Stimulated activated CD8-positive, alpha-beta memory T cell treated with anti-CD3 and anti-CD28 coated beads, Interleukin-2, amount 100 ng/mL, for 1 hour (primary cell): ENCODE measurements at places on chromosomes 3 and 15.

- no peak for DNase-seq
These were observed 147.8 kb downstream of the LEKR1 start for GRCh38 chr3:156973954-156974353.

DNA sequence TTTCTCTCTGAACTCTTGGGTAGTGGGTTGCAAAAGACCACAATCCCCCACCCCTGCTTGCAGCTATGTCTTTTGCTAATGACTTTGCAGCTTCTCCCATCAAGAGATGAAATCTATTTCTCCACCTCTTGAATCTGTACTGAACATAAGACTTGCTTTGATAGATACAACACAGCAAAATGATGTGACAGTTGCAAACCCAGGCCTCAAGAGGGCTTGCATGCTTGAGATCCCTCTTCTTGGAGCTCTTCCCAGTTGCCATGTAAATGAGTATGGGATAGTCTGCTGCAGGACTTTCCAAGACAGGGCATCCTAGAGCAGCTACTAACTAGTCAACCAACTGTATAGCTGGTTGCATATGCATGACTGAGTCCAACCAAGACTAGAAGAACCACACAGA, 783.6 kb downstream of the PDCD6IP start:
- no peak for DNase-seq

GRCh38 chr15:84917452-84917851, 33.0 kb downstream of the SLC28A1 start:
- no peak for DNase-seq

DNA sequence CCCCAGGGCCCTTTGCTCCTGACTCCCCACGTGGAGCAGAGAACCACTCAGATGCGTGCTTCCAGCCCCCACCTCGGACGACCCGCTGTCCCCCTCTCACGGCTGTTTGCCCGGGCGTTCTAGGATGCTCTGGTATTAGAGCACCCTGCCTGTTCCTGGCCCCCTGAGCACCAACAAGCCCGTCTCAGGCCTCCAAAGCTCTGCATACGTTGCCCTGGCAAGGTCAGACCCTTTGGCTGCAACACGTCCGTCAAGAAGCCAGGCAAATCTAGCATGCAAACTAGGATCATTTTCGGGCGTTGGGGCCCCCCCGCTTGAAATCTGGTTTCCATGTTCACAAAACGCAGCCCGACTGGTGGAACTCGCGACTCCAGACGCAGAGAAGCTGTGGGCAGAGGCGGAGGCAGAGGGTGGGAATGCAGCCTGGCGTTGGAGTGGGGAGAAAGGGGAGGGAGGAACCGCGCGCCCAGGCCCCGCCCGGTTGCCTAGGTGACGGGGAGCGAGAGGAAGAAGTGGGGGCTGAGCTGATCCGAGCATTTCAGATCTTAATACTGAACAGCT, 86.2 kb upstream of the PIAS1 start:
- DNase-seq: no peak

DNA sequence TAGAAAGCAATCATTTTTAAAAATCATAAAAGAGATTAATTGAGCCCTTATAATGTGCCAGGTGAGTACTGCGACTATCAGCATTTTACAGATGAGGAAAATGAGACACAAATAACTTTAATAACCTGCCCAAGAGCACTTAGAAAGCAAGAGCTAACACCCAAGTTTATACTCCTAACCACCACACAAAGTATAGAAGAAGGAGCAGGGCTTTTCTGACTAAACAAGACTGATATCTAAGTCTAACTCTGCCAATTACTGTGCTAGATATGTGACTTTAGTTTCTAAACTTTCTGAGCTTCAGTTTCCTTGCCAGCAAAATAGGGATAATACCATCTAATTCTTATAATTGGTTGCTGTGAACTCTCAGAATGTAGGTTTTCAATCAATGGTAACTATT, 47.7 kb downstream of the TNIK start:
- no peak for DNase-seq

GRCh38 chr15:75064846-75065245, 41.5 kb downstream of the PPCDC start:
- no peak for DNase-seq

- no peak for DNase-seq
These were observed 20.4 kb downstream of the TTC21A start for GRCh38 chr3:39127908-39128304.

- peak; percentile 6 for DNase-seq
These were observed 293.5 kb upstream of the SUCLG2 start for GRCh38 chr3:67947808-67948508.

DNA sequence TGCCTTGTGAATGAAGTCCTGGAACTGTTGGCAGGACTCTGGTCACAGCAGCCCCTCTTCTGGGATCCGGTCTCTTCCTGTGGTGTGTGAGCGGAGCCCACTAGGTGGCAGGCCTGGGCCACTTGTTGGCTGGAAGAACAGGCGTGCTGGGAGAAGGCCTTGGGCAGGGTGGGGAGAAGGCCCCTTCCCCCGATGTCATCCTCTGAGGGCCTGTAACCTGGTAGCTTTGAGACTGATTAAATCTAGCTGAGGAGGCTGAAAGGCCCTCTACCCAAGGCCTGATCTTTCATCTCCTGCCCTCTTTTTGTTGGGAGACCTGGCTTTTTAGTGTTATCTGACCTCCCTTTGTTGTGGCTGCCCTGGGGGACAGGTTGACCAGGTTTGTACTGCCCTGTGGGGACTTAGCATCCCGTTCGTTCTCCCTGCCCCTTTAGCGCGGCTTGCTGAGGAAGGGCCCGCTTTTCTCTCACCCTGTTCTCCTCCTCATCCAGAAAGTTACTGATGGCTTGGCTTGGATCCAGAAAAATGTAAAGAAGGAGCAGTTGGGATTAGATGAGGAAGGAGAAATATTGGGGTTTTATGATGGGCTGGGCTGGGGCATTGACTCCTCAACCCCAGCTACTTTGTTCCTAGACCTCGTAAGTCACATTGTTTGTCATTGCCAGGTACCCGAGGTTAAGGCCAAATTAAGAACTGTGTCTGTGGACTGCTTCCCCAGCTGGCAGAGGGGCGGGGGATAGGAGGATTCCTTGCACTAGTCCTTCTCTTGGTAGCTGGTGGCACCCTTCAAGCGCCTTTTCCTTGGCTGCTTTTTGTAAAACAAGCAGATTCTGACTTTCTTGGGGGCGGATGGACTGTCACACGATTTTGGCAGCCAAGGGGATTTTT, 48.5 kb downstream of the CHCHD6 start:
- no peak for DNase-seq

- no peak for DNase-seq
These were observed at the start of gene CALML4 for GRCh38 chr15:68204776-68205557. CALML4 (minus strand) TSS chr15:68205332; CDS start chr15:68205247, 85 bp downstream.

DNA sequence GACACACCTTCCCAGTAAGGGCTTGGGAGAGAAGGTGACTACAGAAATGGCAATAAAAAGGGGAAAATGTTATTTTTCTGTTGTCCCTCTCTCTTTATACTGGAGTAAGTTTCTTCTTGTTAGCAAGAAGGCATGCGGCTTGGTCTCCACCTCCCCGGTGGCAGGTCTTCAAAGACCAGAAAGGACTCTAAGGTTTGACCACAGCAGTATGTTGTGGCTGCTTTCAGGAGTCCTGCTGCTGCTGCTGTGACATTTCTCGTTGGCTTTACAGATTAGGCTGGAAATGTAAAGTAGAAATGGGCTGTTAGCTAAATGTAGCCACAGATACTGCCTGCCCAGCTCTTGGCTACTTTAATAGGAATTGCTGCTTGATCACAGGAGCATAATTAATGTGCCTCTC, 175.8 kb upstream of the ZBTB20 start:
- DNase-seq: no peak

- no peak for DNase-seq
These were observed 7.2 kb downstream of the CD276 start for GRCh38 chr15:73691396-73691795.

- no peak for DNase-seq
These were observed 224.0 kb downstream of the CHL1 start for GRCh38 chr3:420584-420983.

DNA sequence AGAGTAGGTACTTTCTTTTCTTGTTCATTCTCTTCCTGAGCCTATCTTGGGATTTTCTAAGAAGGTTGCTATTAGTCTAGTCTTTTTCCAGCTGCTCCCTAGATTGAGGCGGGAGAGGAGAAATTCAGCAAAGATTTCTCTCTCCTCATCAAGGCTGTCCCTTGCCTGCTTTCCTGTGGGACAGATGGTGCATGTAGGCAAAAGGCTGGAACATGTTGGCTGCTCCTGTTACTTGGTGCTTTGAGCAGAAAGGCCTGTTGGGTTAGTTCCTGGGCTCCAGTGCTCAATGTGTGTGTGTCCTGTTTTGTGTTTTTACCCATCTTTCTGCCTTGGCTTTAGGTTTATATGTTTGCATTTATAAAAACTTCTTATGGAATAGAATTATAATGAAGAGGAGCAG, 9.1 kb upstream of the SNRPN start:
- no peak for DNase-seq

- no peak for DNase-seq
These were observed 409.4 kb upstream of the PPP2R3A start for GRCh38 chr3:135556174-135556573.

DNA sequence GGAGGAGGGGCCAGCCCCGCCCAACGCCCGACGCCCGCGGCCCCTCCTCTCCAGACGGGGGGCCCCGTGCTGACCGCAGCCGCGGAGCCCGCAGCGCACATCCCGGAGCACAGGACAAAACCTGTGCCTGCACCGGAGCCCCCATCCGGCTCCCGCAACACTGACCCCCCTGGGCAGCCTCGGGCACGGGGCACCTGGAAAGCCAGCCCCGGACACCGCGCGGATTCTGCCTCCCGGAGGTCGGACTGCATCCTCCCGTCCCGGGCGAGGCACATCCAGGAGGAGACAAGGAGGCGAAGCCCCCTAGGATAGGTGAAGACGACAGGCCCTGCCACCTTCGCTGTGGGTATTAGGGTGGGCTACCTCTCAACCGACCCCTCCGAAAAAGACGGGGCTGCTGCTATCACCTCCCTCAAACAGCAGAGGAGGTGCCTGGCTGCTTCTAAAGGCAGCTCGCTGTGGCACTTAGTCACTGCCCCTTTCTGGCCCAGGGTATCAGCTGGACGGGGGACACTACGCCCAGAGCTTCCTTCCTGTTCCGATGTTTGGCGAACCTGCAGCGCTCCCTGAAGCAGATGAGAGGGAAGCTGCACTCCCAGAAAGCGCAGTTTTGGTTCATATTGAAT, 10.6 kb downstream of the XXYLT1 start:
- no peak for DNase-seq

DNA sequence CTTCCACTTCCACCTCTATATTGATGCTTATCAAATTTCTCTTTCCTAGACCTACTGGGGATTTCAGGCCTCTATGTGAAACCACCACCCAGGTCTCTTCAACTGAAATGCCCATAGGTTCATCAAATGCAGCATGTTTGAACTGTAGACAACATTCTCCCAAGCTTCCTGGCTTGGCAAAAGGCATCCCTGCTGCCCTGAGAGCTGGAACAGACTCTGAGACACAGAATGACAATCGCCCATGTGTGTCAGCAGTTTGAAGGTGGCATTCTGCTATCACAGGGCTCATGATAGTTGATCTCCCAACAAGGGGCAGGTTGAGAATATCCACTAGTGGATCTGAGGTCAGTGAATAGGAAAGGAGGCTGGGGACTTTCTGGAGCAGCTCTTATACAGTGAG, 200.7 kb downstream of the RPLP1 start:
- DNase-seq: no peak

DNA sequence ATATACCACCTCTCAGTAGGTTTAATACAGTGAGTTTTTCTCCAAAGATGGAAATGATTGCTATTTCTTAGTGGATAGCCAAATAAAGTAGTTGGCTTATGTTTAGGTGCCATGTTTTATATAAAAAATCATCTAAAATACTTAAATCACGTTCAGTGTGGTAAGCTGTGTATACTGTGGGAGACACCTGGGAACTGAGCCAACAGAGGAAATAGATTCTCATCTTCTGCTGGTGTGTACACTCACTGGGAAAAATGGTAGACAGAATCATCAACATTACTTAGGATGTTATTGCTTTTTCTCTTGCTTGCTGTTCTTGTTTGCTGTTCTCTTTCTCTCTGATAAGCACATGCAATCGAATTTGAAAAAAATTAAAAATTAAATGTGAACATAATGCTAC, 112.6 kb upstream of the MB21D2 start:
- DNase-seq: no peak

- DNase-seq: peak; percentile 100
These were observed 345 bp upstream of the CDV3 start for GRCh38 chr3:133573054-133573628.

DNA sequence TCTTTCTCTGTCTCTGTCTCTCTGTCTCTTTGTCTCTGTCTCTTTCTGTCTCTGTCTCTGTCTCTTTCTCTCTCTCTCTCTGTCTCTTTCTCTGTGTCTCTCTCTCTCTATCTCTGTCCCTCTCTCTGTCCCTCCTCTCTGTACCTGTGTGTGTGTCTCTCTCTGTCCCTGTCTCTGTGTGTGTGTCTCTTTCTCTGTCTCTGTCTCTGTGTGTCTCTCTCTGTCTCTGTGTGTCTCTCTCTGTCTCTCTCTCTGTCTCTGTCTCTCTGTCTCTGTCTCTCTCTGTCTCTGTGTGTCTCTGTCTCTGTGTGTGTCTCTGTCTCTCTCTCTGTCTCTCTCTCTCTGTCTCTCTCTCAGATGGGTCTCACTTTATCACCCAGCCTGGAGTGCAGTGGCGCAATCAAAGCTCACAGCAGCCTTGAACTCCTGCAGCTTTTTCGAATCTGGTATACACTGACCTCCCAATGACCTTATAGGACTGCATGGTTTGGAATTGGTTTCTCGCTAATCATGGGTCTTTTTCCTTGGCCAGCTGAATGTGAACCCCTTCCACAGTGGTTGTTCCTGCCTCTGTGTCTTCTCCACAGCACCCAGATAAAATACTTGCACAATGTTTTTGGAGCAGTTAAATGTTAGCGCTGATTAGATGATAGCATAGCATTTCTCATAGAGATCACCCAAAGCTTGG, 102.6 kb upstream of the KLHL25 start:
- DNase-seq: no peak

DNA sequence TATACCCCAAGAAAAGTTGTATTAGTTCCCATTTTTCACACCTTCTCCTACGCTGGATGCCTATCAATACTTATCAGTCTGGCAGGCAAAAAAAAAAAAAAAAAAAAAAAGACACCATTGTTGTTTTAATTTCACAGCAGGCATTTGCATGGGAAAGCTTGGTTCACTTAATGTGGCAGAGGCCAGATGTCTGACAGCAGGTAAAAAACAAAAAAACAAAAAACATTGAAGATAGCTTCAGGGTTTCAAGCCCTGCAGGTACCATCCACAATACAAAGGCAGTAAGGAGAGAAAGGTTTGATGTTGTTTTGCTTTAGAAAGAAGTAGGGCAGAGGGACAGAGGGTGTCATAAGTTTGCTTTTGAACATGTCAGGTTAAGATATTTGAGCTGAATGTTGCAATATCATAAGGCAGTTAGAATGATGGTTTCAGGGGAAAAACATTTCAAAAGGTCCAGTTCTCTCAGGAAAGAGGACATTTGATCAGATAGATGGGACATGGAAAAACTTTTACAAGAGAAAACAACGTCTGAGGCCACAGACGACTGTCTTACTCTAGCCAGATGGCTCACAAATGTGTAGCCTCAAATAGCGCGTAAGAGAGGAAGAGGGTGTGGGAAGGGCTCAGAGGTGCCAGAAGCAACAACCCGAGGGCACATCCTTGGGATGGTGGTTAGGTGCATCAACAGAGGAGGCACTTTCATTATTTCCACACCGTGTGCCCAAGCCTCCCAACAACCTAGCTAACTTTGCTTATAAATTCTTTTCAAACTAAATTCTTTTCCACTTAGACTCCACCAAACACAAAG, 25.7 kb downstream of the PCOLCE2 start:
- DNase-seq: no peak

GRCh38 chr3:126850370-126851085, 132.4 kb upstream of the PLXNA1 start:
- no peak for DNase-seq

GRCh38 chr3:155714295-155714718, 30.6 kb downstream of the PLCH1 start:
- DNase-seq: no peak
